Stimulated activated CD4-positive, alpha-beta T cell treated with anti-CD3 and anti-CD28 coated beads, TNF-alpha, amount 100 ng/mL, for 24 hours (primary cell): ENCODE measurements at places on chromosomes 13 and 19.

DNA sequence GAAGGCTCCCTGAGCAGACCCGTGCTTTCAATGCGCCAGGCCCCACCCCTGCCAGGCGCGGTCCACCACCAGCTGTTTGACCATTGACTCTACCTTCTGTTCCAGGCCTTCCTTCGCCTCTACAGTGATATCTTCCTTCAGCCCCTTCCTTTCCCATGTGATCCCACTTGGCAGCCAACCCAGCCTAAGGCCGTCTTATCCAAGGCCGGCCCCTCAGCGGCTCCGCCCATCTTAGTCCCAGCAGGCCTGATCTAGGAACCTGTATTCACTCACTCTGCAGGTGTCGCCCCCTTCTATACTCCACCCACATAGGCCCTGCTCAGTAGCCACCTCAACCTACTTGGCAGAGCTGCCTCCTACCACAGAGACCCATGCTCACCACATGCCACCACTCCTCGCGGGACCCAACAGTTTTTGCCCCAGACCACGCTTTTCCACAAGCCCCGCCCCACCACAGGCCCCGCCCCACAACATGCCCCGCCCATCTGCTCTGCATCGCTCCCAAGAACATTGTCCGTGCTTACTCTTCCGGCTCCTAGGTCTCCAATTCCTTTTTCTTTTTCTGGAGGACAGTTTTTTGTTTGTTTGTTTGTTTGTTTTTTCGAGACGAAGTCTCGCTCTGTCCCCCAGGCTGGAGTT, 2.9 kb downstream of the RASIP1 start:
- DNase-seq: no peak

GRCh38 chr19:52566121-52566520, 4.0 kb upstream of the ZNF701 start:
- DNase-seq: no peak

DNA sequence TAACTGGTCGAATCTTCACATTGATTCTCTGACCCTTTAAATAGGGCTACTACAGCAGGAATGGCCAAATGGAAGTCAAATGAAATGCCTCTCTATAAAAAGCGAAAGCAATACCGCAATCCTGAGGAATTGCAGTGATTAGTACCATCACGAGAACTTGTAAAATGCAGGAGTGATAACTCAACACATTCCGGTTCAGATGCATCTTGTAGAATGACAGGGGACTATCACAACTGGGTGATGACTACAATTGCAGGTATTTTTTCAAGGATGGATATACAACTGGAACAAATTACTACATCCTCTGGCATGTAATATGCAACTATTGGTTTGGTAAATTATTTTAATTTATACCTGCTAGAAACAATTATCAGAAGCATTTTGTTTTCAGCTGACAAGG, 140.4 kb downstream of the PCDH20 start:
- DNase-seq: no peak

DNA sequence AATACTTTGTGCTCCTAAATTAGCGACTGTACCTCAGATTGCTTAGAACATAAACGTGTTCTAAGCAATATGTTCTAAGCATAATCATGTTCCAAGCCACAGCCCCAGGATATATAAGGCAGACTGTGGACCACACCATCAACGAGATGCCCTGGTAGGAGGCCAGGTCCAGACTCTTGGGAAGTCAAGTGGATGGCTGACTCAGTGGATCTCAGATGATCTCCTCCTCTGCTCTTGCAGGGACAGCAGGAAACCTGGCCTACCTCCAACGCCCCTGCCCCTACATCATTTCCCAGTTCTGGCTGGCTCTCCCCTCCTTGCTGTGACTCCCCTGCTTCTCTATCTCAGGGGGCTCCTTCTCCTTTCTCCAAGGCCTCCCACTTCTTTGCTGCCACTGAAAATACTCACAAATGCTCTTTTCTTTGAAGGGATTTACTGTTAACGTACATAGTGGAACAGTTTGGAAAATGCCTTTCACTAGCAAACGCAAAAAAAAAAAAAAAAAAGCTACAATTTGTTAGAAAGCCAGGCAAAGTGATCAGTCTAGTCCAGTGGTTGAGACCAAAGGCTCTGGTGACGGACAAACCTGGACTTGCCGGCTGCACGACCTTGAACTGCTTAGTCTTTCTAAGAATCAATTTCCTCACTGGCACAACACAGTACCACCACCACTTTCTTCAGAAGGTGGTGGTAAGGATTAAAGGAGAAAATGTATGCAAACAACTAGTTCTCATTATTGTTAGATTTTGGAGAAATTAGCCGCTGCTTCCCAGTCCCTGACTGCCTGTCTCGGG, 3.0 kb downstream of the TMTC4 start:
- DNase-seq: no peak

- DNase-seq: no peak
Observed at GRCh38 chr13:97322740-97323342, 100.7 kb downstream of the MBNL2 start.

- DNase-seq: no peak
Observed at GRCh38 chr13:40439928-40440327, 226.5 kb downstream of the FOXO1 start.

DNA sequence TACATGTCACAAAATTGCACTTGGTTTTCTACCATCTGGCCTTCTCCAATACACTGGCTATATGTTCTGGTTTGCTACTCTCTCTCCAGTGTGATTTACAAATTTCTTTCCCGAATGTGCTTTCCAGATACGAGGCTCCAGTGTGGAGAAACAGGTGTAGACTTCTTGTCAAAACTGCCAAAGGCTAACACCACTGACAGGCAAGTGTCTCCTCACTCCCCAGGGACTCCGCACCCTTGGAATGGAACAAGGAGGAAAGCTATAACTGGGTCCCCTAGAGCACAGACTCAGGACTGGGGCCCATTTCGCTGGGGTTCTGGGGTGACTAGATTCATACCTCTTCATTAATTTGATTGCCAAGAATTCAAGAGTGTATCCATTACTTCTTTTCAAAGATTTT, 161.8 kb downstream of the FOXO1 start:
- DNase-seq: no peak

DNA sequence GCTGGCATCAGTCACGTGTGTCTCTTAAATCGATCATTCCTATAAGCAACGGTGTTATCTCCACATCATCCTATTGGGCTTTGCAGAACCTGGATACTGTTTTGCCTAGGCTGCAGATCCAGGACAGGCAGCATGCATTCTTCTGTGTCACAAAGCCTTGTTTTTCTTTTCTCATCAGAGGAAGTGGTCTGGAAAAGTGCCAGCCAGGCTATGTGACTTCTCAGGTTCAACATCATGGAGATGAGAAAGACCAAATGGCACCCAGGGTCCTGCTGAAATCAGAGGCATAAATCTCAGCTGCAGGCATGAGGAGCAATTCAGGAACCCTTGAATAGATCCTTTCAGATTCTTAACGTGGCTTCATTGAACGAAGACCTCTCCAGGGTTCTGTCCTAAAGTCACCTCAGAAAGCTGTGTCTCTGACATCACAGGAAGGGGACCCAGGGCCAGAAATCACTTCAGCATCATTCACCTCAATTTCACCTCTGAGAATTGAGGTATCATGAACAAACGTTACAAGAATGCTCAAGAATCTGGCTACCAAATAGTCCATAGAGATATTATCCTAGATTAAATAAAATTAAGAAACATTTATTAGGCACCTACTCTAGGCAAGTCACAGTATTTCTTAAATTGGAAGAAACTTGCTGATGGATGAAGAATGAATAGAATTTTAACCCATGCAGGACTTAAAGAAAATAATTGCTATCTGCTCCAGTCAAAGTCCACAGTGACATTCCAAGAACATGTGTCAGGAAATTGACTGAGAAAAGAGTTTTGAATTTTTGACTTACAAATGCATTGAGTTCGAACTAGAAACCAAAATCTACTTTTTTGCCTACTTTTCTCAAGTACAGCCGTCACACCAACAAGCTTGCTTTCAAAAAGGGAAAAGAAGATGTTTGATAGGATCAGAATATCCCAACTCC, 124.1 kb downstream of the COG6 start:
- DNase-seq: peak; percentile 16

DNA sequence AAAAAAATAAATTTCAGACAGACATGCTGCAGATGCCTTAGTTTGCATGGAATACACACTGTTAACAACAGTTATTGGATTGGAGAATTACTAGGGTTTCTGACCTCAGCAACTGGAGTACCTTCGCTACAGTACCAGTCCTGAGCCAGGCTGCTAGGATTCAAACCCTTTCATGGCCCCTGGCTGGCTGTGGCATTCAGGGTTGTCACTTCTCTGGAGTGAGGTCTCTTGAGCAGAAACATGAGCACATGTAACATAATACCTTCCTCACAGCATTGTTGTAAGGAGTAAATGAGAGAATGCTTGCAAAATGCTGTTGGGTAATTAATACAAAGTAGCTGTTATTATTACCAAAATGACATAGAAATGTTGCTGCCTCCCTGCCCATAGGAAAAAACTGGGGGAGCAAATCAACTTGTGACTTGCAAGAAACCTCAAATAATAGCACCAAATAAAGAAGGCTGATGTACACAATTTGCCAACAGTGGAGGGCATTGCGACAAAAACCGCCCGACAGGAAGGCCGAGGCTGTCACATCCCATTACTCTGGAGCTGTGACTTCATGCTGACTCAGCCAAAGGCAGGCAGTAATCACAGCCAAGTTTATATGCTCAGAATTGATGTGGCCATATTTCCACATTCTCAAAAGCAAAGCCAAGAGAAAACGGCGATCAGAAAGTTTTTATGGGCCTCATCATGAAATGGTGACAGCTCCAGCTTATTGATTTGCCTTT, 100.4 kb downstream of the RFC3 start:
- no peak for DNase-seq

DNA sequence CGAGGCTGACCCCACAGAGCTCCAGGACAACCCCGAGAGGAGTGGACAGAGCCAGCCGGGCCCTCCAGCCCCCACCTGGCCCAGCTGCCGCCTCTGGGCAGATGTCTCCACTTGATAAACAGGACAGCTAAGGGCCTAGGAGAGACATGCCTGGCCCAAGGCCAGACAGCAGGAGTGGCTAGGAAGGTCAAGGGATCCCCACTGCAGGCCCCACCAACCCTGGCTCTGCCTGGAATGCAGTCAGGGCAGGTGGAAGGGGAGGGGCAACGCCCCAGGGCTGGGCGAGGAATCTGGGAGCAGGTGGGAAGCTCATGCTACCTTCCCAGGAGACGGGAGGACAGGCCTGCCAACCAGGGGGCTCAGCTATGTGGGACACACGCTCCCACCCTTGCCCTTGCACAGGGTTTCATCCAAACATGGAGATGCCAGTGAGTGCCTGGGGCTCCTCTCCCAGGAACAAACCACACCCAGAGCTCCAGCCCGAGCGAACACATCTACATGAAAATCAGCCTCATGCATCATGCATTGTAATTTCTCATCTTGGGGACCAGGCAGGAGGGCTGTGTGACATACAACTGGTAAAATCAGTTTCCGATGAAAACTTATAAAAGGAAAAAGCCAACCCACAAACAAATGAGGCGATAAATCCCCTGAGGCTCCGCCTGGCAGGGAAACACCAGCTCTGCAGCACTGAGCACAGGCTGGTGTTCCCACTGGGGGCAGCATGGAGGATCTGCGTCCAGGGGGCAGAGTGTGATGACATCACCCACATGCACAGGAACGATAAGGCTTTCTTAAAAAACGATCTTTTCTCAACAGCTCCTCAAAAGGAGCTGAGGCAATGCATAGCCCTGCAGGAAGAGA, 25.0 kb downstream of the SH3GL1 start:
- no peak for DNase-seq

DNA sequence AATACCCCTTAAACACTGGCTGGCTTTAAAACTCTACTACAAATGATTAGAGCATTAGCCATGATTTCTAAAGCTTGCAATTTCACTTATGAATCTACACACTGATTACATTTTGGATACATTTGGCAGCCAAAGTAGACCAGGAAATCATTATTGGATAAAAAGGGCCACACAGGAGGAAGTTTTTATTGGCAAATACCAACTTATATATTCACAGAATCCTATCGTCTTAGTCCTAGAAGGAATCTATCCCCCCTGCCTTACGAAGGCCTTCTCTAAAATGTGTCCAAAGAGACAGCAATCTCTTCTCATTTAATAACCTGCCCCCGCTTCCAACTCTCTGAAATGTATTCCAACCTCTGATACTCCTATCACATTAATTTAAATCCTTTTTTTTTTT, 52.5 kb downstream of the KLF5 start:
- no peak for DNase-seq

DNA sequence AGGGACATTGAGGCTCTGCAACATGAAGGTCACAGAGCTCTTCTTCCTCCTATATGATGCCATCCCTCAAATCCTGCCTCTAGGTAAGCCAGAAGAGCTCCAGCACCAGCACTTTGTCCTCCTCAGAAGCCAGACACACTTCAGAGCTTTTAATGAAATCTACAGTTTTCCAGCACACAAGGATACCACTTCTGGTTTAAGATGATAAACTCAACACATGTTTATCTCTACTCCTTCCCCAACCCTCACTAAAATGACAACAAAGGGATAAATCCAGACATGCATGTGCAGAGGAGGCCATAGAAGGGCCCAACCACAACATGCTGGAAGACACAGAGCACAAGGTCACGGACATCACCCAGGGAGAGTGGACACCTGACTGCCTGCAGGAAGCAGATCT, 195.3 kb downstream of the USP12 start:
- no peak for DNase-seq

- DNase-seq: no peak
Observed at GRCh38 chr13:36882829-36883390, 37.1 kb downstream of the SMAD9 start.

- DNase-seq: no peak
Observed at GRCh38 chr13:98335721-98336120, 158.7 kb upstream of the RNF113B start.

- DNase-seq: no peak
Observed at GRCh38 chr19:9296336-9296735, 13.3 kb downstream of the ZNF699 start.

GRCh38 chr13:93262729-93263345, 36.2 kb downstream of the GPC6 start:
- no peak for DNase-seq

GRCh38 chr19:42311657-42312056, 1.5 kb upstream of the TMEM145 start:
- DNase-seq: no peak

DNA sequence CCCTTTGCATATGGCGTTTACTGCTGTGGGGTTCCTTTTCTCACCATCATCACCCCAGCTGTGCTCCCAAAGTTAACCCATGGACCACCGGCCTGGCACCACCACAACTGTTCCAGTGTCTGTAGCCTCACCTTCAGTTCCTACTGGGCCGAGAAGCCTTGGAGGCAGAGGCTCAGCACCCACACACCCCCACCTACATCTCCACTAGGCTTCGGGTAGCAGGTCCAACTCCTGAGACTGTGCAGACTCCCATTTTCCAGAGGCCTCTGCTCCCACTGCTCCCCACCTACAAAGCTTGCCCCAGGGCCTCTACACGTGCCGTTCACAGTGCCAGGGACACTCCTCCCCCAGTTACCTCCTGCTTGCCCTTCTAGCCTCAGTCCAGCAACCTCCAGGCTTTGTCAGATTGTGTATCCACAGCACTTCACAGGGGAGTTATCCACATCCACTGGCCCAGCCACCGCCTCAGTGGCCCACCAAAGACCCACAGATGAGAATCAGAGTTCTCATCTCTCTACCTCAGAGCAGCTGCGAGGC, 14.1 kb downstream of the SLC27A5 start:
- DNase-seq: no peak

- DNase-seq: no peak
Observed at GRCh38 chr13:108828086-108828815, 198.8 kb downstream of the MYO16 start.
